Activated CD8-positive, alpha-beta memory T cell treated with anti-CD3 and anti-CD28 coated beads for 4 hours (primary cell): ENCODE measurements at places on chromosomes 4 and X.

DNA sequence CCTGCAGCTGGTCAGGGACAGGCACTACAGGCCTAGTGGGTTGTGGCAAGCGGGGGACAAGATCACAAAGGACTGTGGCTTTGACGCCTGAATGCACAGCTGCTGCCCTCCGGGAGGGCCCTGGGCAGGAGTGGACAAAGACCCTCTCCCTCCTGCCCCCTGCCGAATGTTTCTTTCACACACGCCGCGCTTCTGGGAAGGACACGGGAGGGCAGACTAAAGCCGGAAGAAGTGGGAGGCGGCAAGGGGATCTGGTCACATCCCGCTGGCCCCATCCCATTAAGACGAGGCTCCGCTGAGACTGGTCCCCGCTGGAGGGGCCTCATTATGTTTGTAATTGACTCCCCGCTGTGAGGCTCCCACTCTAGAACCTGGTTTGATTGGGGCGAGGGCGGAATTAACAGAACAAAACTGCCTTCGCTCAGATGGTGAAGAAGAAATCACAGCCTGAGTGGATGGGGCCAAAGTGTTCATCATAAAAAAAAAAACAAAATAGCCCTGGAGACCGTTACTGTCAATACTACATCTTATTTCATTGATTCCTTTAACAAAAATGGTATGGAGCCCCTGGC is 37.8 kb upstream of the PSAPL1 start:
- DNase-seq, result no peak

GRCh38 chr4:141686879-141687278 is 50.5 kb downstream of the IL15 start:
- no peak for DNase-seq

DNA sequence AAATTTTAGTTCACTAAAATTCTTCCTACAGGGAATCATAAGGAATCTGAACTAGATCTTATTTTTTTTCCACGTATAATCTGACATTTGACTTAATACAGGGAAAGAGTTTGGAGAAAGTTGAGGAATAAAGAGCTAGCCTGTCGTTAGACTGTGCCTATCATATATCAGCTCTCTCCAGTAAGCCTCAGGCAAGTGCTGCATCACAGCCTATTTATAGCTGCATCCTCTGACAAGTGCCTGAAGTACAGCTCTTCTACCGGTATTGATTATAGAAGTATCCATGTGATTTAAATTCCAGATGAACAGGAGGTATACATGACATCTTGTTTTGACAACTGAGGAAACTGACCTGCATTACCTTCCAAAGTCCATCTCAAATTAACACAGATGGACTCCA is 248.9 kb downstream of the TLL1 start:
- no peak for DNase-seq

- no peak for DNase-seq
Measured at GRCh38 chrX:124917011-124917410, 402.7 kb upstream of the TEX13C start.

DNA sequence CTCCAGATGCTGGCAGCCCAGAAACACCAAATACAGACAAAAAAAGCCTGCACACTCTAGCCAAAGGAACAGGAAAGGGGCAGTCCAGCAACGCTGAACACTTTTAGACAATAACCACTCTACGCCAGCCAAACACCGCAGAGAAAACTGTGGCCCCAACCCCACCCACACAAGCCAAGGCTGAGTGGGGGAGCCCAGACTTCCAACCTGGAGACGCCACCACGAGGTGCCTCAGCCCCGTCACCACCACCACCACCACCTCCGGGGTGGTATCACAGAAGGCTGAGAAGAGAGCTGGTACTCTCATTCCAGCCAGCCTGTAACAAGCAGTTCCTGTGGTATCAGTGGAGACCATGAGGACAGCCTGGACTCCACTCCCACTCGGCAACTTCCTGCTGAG is 22.8 kb downstream of the MEPE start:
- DNase-seq, result no peak

DNA sequence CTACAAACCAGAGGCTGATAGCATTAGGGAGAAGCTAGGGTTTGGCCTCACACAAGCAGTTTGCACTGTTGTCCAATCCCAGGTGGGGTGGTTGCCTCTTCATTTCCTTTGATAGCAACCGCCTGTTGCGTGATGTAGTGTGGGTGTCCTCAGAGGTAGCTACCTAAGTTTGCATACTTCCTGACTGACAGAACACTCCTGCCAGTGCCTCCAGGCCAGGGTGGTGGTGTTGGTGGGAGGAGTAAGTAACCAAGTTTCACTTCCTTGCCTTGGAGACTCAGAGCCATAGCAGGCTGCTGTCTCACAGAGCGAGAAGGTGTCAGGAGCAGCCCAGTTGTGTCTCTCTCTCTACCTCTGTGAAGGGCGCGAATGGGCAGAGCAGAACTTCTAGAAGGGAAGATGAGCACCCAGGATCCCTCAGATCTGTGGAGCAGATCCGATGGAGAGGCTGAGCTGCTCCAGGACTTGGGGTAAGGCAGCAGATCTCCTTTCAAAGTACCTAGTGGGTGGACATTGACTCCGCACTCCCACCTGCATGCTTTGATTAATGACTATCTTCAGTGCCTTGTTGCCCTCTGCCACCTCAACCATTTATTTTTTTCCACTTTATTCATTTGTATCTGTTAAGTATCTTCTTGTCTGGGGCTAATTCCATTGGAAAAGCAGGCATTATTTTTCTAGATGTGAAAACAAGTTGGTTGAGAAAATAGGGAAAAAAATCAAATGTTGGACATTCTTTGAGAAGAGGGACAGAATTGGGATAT is at the start of gene DAPP1:
Gene DAPP1 (plus strand): TSS at position 283 of the 764 bp plus-strand sequence. CDS start 87 bp downstream, at position 370.
- DNase-seq, result peak; percentile 61

DNA sequence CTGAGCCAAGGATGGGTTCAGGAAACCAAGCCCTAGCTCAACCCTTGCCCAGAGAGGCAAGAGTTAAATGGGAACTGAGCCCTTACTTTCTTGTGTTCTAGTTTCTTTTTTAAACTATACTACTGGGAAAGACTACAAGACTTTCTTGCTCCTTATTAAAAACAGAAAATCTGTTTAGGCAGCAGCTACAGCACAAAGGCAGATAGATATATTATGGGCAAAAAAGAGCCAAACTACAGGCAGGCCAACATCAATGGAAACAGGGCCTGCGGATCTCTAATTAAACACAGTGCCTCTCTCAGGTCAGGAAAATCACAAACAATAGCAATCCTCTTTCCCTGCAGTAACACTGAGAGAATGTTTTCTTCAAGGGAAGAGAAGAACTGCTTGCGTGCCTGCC is 226.0 kb downstream of the LDB2 start:
- DNase-seq, result no peak

DNA sequence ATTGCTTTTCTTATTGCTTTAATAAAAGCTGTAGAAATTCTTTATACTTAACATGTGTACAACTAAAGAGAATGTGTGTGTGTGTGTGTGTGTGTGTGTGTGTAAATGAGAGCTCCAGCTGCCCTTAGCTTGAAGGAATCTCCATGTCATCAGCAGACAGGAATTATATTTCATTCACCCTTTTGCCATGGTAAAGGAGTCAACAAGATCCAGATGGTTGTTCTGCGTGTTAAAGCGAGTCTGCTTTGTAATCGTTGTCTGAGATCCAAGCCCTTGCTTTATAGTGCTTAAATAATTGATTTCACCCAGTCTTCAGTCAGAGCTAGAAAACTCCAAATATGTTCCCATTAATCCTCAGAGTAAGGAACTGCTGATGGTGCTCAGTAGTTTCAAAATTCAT is 285.5 kb downstream of the PDGFC start:
- DNase-seq, result no peak

DNA sequence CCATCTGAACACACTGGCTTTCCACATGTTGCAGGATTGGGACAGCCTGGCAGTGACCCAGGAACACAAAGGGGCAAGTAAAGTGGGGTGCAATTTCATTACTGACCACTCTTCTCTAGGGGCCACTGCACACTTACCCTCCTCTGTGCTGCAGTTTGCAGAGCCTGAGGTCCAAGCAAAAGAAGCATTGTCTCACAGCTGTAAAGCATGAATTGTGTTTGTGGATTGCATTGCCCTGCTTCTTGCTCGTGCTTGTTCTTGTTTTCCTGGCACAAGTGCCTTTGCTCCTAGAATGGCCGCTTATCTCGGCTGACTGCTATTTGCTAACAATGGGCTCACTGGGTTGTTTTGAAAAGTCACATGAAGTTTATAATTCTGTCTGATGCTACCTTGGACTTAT is 209.1 kb upstream of the JADE1 start:
- no peak for DNase-seq

DNA sequence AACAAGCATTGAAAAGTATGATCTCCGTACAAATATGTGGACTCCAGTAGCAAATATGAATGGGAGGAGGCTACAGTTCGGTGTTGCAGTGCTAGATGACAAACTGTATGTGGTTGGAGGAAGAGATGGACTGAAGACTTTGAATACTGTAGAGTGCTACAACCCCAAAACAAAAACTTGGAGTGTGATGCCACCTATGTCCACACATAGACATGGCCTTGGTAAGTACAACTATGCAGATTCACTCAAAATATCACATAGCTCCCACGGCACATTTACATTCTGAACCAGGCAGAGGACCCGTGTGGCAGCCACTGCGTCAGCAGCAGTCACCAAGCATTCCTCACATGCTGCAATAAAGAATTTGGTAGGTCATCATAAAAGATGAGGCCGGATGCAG is 41.3 kb downstream of the KLHL5 start:
- DNase-seq, result no peak

DNA sequence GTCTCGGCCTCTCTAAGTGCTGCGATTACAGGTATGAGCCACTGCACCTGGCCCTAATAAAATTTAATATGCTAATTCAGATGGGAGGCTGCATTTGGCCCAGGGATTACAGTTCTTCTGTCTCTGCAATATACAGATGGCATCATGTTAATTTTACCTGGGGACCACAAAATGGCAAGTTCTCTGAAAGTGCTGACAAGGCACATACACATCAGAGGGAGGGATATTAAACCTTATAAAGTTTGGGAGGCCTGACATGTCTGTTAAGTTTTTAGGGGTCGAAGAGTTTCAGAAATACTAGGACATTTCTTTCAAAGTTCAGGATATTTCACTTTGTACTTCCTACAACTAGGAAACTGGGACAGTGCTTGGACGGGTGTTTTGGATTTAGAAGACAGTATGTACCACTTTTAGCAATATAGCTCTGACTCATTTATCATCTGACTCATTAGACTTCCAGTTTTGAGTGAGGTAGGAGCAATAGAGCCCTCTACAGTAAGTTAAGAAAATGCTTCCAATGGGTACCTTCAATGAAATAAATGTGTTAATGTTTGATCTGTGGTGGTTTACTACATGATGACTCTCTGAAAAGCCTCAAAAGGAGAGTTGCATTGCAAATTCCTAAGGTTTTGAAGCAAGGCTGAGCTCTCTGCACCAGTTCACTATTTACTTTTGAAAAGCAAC is 981.0 kb upstream of the HS3ST1 start:
- no peak for DNase-seq

DNA sequence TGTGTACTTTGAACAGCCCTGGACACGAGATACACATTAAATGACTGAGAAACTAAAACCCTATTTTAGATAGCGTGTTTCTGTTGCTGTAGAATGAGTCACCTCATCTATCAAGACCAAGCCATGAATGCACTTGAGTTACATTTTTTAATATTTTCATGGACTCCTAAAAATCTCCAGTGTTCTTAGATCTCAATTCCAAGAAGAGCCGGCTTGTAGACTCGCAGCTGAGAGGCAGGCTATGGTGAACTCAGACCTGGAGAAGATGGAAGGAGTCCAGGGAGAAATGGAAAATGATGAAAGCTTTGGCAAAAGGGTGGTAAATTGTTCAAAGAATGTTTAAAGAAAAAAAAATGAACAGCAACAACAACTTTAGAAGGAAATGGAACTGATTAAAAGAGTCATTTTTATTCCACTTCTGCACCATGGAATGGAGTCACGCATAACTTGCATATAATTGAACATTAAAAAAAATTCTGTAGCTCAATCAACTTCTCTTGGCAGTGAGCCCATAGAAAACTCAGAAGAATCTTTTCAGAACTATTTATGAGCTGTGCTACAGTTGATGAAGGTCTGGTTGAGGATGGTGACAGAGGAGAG is 129.8 kb downstream of the MXRA5 start:
- DNase-seq, result no peak

DNA sequence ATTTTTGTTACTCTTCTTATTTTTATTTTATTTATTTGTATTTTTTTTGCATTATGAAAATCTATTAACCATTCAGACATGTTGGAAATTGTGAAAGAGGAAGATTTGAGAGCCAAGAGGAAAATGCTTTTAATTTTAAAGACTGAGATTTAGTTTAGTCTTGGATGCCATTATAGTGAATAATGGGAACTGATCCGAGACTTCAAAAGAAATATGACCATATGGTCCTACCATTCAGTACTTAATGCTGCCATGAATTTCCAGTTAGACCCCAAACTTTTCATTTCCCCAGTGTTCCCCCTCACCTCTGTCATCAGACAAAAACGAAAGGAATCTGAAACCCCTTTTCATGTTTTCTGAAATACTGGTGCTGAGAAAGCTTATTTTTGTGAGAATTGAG is 95.5 kb downstream of the TENM3 start:
- no peak for DNase-seq

GRCh38 chr4:130053723-130054122 is 957.8 kb downstream of the C4orf33 start:
- DNase-seq, result no peak

GRCh38 chr4:2666722-2667247 is 89.4 kb downstream of the TNIP2 start:
- DNase-seq, result no peak

DNA sequence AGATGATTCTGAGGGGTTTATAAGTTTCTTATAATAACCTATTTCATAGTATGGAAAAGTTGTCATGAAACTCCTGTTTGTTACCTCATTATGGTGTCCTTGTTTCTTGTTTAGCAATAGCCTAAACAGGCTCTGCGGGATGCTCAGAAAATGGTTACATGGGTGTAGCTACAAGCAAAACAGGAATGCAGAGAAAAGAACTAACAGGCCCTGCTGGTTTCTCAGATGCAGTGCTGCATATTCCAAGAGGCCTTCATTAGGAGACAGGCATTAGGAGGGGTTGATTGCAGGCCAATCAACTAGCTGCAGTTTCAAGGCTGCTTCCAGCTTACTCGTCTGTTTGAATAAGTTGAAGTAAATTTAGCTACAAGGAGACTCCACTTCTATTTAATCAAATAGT is 37.6 kb upstream of the HPGD start:
- DNase-seq, result no peak

GRCh38 chrX:68940601-68941000 is 111.8 kb downstream of the EFNB1 start:
- DNase-seq, result no peak

GRCh38 chr4:24471486-24472160 is 112.7 kb downstream of the DHX15 start:
- no peak for DNase-seq

- no peak for DNase-seq
Measured at GRCh38 chrX:3268829-3269228, 77.6 kb downstream of the MXRA5 start.
